Breast epithelium (tissue), 4 donors: ENCODE measurements at places on chromosomes 5 and 9. TPM values are rescaled to one million over a fixed set of nuclear protein-coding genes. Genes with fewer than 3 reads are reported as not detected.

DNA sequence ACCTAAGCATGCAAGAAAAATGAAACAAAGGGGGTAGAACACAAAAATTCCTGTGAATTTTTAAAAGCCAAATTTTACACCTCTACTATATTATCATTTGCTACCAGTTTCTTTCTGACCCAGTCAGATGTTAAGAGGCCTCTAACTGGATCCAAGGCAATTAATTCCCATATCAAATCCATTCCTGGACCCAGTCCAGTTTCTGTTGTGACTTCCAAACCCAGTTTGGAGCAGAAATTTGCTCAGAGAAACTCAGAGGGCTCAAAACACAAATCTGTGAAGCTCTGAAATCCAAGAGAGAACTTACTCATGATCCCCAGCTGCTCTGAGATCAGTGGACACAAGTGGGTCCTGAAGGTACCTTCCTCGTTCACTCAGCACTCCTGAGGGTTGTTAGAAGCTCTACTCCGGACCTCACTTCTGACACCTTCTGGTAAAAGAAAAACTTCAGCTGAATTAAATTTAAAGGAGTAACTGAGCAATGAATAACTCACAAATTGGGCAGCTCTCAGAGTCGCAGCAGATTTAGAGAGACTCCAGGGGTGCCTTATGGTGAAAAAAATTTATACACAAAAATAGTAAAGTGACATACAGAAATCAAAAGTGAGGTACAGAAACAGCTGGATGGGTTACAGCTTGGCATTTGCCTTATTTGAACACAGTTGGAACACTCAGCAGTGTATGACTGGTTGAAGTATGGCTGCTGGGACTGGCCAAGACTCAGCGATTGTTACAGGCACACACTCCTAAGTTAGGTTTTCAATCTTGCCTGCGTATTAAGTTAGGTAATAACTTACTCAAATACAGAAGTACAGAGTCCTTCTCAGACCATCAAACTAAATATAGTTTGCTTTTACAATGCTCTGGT lies 32.4 kb downstream of the INSL4 start:
- no peak for DNase-seq

- no peak for DNase-seq
Observed at GRCh38 chr5:93311881-93312280, 269.1 kb downstream of the NR2F1-AS1 start.

ACER2 gene
- total RNA-seq, result 11.0 TPM

GRCh38 chr5:61675015-61675692 lies 343.1 kb downstream of the ZSWIM6 start:
- DNase-seq, result no peak

DNA sequence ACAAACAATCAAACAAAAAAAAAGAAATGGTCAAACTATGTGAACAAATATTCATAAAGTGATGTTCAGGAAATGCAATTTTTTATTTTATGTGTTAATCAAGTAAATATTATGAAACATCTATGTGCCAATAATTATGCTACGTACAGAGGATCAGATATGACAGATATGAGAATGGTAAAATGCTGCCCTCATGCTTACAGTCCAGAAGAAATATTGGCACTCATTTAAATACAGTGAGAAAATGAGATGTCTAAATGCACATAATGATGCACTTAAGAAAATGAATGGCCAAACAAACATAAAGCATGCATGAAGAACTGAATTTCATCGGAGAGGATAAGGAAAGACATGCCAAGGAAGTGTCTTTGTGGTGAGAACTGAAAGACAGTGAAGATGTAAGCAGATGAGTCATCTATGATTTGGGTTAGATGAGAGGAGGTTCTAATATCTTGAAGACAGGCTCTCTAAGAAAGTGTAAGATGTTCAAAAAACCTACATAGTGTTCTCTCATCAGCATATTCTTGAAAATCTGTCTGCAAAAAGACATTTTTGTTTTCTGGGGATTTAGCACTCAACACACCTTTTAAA lies 1231.1 kb upstream of the ACO1 start:
- DNase-seq, result no peak

SIT1 gene
- total RNA-seq, result 1.3 TPM

DNA sequence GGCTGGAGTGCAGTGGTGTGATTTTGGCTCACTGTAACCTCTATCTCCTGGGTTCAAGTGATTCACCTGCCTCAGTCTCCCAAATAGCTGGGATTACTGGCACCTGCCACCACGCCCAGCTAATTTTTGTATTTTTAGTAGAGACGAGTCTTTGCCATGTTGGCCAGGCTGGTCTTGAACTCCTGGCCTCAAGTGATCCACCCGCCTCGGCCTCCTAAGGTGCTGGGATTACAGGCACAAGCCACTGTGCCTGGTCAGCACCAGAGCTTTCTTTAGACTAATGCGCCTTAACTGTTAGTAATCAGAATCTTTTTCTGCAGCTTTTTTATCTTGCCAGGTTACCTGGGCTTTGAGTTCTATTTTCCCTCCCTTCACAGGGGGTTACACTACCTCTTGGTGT lies 18.4 kb downstream of the PTGS1 start:
- DNase-seq, result no peak

DNA sequence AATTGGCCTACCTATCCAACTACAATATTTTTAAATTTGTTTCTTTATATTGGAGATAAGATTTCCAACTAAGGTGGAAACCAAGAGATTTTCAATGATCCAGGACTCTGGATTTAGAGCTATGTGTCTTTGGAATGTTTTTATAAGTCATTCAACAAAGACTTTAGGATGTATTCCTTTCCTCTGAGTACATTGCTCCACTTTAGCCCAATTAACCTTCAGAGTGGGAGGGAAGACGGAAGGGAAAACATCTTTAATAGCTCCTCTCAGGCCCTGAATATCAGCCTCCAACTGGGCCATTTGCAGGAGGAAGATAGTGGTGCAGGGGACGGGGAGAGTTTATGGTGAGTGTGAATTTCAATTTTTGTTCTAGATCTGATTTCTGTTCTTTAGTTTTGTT lies 239.2 kb downstream of the PIK3R1 start:
- no peak for DNase-seq

DNA sequence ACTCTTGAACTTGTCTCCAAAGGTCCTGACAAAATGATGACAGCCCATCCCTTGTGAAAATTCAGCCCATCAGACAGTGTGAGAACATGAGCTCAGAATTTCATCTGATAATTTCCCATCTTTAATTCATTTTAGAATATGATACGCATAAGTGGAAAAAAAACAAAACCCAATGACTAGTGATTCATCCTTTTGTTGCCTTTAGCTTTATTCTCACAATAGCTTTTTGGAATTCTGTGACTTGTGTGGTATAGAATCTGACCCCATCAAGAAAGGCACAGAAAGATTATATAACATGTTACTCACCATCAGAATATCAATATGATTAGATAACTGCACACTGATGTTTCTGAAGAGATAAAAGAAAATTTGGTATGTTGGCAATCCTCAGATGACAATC lies 16.1 kb upstream of the TMED7 start:
- DNase-seq, result no peak

DNA sequence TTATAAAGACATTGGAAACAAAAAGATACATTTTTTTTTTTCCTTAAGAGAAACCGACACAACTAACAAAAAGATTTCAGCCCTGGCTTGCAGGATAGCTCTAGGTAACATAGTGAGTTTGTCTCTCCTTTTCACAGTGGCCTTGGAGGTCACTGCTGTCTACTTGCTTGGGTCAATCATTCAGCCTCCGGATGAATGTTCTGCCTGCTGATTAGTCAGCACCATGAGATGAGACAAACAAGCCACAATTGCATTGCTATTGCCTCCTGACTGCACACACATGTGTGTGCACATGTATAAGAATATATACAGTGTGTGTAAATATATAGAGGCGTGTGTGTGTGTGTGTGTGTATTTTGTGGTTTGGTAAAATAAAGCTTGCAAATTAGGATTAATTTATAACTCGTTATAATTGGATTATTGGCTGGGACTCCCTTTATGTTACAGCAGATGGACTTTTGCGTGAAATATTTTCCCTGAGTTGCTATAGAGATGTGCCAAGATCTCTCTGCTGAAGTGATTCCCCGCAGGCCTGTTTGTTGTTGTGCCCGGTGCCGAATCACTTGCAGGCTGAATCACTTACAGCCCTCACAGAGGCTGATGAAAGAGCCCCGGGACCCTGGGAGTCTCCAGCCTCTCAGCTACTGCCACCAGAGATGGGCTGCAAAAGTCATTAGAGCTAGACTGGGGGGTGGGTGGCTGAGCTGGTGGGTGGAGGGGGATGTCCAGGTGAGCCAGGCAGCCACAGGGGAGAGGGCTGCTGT lies 161.2 kb downstream of the FGF18 start:
- DNase-seq, result no peak

GRCh38 chr9:3968891-3969290 lies 331.0 kb downstream of the GLIS3 start:
- peak; percentile 31 for DNase-seq

MED22 gene
- 31.1 TPM for total RNA-seq

DNA sequence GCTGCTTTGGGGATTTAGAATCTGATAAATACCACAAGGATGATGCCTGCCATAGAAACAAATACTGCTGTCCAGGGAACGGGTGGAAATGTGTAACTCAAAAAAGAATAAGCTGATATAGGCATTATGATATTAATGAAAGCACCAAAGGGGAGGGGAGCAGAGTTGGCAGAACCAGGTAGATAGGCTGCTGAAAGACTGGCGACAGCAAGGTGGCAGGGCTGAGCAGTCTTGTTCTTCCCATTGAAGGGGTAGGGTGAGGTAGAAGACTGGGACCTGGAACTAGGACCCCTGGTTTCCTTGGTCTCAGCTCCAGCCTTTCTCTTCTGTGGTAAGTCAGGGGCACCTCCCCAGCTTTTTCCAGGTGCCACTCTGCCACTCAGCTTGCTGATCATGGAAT lies 31.4 kb upstream of the TMOD1 start:
- no peak for DNase-seq

- no peak for DNase-seq
Observed at GRCh38 chr9:89488936-89489335, 9.0 kb downstream of the SEMA4D start.

GRCh38 chr9:92563116-92564100 lies 27.6 kb upstream of the ECM2 start:
- DNase-seq, result no peak

DNA sequence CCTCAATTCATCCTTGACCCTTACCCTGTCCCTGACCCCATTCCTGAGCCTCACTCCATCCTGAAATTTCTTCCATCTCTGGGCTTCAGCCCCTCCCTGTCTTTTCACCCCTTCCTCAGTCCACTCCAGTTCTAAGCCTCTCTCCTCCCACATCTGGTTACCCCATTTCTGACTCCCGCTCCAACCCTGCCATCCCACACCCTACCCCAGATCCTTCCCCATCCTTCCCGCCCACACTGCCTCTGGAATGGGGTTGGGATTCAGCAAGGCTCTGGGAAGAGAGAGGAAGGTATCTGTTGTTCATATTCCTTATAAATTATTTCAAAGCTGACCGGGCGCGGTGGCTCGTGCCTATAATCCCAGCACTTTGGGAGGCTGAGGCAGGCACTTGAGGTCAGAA lies 29.9 kb upstream of the MVB12B start:
- no peak for DNase-seq

IRX4 gene
- total RNA-seq, result 0.64 TPM

MSMP gene
- total RNA-seq, result not detected

ORM2 gene
- total RNA-seq, result 1.6 TPM

DNA sequence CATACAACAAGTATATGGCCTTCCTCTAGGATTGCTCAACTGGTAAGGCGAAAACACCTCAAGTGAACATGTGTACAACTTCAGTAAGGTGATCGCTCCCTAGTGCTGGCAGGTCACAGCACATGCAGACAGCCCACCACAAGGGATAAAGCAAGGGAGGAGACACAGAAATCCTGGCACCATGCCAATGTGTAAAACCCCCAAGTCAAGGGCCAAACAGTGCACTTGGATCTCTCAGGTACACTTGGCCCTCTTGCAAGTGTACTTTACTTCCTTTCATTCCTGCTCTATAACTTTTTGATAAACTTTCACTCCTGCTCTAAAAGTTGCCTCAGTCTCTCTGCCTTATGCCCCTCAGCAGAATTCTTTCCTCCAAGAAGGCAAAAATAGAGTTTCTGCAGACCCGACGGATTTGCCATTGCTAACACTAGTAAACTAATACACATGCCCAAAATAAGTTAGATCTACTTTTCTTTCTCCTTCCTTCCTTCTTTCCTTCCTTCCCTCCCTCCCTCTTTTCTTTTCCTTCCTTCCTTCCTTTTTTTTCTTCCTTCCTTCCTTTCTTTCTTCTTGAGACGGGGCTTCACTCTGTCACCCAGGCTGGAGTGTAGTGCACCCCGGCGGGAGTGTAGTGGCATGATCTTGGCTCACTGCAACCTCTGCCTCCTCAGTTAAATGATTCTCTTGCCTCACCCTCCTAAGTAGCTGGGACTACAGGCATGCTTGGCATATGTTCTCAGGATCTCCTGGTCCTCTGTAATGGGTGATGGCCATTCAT lies 6.8 kb upstream of the LNPEP start:
- DNase-seq, result no peak

GRCh38 chr5:42767491-42768105 lies 11.0 kb downstream of the CCDC152 start:
- no peak for DNase-seq

PCDH12 gene
- 3.5 TPM for total RNA-seq

- no peak for DNase-seq
Observed at GRCh38 chr5:76271836-76272235, 131.2 kb upstream of the IQGAP2 start.

GRCh38 chr5:173963867-173964441 lies 25.0 kb upstream of the C5orf47 start:
- no peak for DNase-seq

PPP3R2 gene
- not detected for total RNA-seq

GRCh38 chr5:14082973-14083372 lies 60.2 kb upstream of the TRIO start:
- no peak for DNase-seq

- peak; percentile 96 for DNase-seq
Observed at GRCh38 chr5:172772112-172772906, 1.3 kb upstream of the DUSP1 start.

- DNase-seq, result no peak
Observed at GRCh38 chr5:68070591-68071281, 144.8 kb upstream of the PIK3R1 start.

BTNL8 gene
- not detected for total RNA-seq

GRCh38 chr5:113495422-113495841 lies 7.2 kb upstream of the MCC start:
- no peak for DNase-seq

SEC61B gene
- 121 TPM for total RNA-seq

GRCh38 chr5:179294131-179294780 lies 51.0 kb downstream of the ADAMTS2 start:
- no peak for DNase-seq

- no peak for DNase-seq
Observed at GRCh38 chr5:3392306-3392939, 203.2 kb upstream of the IRX1 start.

DNA sequence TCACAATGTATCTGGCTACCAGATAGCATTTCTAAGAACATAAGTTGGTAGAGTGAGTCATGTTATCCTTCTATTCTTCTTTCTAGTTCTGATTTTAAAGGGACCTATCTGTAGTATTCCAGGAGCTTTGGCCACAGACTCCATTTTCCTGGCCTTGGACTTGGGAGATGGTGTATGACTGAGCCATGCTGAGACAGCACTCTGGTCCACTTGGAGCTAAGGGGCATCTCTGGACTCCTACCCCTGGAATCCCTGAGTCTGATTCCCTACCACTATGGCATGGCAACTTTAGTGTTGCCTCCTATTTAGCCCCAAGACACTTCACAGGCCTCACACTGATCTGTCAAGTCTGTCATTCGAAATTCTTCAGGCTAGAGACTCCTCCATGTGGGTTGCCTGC lies 58.8 kb downstream of the BAAT start:
- no peak for DNase-seq

- DNase-seq, result no peak
Observed at GRCh38 chr9:89207026-89207425, 28.4 kb upstream of the SHC3 start.

GRCh38 chr9:134054891-134055811 lies 12.7 kb downstream of the BRD3 start:
- no peak for DNase-seq
